ENCODE measurements at places on chromosomes 16 and 17. TPM values are rescaled to one million over a fixed set of nuclear protein-coding genes. Genes with fewer than 3 reads are reported as not detected.

The GSDMA gene
- total RNA-seq = 0.59 TPM

The C16orf54 gene
- 65.4 TPM for total RNA-seq

The TMEM95 gene
- not detected for total RNA-seq

The TAT gene
- not detected for total RNA-seq

The AANAT gene
- 0.32 TPM for total RNA-seq

The PHKB gene
- 43.8 TPM for total RNA-seq

The RND2 gene
- not detected for total RNA-seq

The PMFBP1 gene
- total RNA-seq = 1.1 TPM

The PLK1 gene
- total RNA-seq = 88.1 TPM

The MYH1 gene
- not detected for total RNA-seq

The RHBDF1 gene
- total RNA-seq = 0.11 TPM

The IL34 gene
- not detected for total RNA-seq

The GFAP gene
- not detected for total RNA-seq

The ABCC11 gene
- total RNA-seq = 0.05 TPM

The KRT39 gene
- not detected for total RNA-seq

The TNRC6C gene
- 30.9 TPM for total RNA-seq

The CHRNE gene
- total RNA-seq = 0.73 TPM

The GP2 gene
- not detected for total RNA-seq

The UMOD gene
- total RNA-seq = not detected

The SOCS1 gene
- total RNA-seq = 156 TPM

The SMCR8 gene
- 25.6 TPM for total RNA-seq

The RPL19 gene
- total RNA-seq = 2,030 TPM

The SULT1A4 gene
- 9.8 TPM for total RNA-seq

The CDRT15L2 gene
- total RNA-seq = not detected

The TMEM219 gene
- total RNA-seq = 55.9 TPM

The KRTAP4-3 gene
- not detected for total RNA-seq

The GNGT2 gene
- total RNA-seq = 13.3 TPM

The ZNF500 gene
- total RNA-seq = 16.1 TPM

The CLDN6 gene
- total RNA-seq = not detected

The CAMTA2 gene
- 70.7 TPM for total RNA-seq

The ANKRD13B gene
- 13.0 TPM for total RNA-seq

The LGALS9B gene
- 2.0 TPM for total RNA-seq

The KCTD19 gene
- total RNA-seq = not detected

Data from T-helper 2 cell treated with Interferon-gamma antibody and Interleukin-4, amounts not matched to agents 100 ng/mL and 5 ng/mL, for 36 hours (primary cell).